ENCODE measurements at places on chromosomes 1 and 21.

DNA sequence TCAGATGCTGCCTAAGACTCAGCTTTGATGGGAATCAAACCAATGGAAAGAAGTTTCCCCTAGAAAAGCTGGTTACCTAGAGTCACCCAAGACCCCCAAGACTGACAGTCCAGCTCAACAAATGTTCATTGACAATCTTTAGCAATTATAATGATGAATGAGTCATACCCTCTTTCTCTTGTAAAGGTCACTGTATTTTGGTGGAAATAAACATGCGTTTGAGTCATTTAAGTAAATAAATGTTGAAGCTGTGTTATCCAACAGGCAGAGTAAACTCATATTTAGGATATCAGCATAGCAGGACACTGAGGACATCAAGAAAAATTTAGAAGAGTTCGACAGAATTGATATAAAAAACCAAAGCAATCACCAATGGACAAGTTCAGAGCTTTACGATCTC, 295.9 kb downstream of the RGS7 start:
- no peak for DNase-seq

GRCh38 chr1:111733183-111733991, 5.8 kb downstream of the INKA2 start:
- no peak for DNase-seq

DNA sequence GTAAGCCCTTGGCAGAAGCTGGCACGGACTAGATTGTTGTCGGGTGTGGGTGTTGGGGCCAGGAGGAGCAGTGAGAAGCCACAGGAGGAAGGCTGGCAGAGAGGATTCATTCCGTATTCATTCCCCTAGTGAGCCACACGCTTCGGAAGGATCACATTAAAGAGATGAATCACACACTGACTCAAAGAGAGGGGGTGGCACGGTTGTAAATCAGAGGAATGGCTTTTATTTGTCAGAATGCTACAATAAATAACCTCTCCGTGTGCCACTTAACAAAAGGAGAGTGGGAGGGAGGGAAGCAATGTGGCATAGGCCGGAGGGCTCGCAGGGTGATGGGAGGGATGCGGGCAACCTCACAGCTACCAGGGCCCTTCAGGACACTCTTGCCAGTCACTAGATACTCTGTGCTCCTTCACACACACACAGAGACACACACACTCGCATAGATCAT, 135.5 kb downstream of the HIVEP3 start:
- DNase-seq, result no peak

DNA sequence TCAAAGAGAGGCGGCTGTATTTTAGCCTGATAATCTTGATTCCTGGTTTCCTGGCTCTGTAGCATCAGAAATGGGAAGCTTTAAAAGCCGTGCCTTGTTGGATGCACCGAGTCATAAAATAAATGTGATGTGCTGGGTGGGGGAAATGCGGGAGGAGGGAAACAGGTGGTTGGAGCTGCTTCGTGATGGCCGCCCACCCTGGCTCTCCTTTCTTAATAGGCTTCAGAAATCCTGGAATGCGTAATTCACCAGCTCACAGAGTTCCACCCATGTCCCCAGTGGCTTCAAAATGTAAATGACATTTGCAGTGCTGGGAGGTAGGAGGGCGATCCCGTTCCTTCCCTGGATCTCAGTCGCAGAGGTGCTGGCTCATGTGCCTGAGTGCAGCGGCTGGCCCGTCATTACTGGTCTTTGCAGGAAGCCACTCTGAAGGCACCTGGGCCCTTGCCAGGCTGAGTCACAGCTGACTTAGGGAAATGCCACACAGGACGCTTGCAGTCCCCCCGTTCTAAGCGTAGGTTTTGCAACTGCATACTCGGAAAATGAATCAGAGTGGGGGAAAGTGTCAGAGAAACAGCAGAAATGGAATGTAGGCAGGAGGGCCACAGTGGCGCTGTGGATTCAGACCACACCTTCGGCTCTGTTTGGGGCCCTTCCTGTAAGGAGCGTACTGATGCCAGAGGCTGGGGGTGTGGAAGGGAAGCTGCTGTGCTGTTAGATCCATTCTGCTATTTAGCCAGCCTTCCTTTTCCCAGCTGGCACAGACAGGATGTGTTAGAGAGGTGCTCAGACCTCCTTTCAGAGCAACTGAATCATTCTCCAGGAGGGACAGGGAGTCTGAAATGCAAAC, 37.6 kb downstream of the GALNT2 start:
- DNase-seq, result no peak

GRCh38 chr1:6873298-6874015, 88.2 kb downstream of the CAMTA1 start:
- DNase-seq, result no peak

DNA sequence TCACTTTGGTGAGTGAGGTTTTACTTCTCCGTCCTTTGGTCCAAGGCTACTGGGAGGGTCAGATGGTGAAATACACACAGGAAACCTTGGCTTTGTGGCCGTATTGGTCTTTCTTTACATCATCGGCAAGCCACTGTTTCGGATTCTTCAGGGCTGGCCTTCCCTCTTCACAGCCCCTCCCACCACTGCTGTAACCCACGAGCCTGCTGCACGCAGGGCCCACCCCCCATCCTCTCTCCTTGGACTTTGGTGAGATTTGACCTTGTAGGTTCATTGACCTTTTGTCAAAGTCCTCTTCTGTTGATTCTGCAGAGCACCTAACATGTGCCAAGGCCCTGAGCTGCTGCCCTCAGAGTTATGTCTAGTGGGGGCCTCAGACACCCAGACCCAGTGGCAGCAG, 328.6 kb downstream of the CAMTA1 start:
- DNase-seq, result no peak

GRCh38 chr1:205046870-205047269, 3.9 kb downstream of the CNTN2 start:
- DNase-seq, result no peak

GRCh38 chr1:145918992-145919939, 749 bp upstream of the PEX11B start:
- no peak for DNase-seq

DNA sequence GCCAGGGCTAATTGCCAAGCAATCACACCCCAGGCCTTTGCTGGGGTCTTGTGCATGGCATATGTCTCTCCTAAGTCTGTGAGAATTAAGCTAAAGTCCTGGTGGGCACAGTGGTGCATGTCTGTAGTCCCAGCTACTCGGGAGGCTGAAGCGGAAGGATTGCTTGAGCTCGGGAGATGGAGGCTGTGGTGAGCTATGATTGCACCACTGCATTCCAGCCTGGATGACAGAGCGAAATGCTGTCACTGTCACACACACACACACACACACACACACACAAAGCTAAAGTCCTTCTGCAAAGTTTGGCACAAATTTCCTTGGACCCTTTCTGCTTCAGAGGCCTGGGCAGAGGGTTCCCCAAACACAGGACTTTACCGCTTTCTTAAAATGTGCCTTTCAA, 31.3 kb upstream of the DNAJC11 start:
- DNase-seq, result no peak

DNA sequence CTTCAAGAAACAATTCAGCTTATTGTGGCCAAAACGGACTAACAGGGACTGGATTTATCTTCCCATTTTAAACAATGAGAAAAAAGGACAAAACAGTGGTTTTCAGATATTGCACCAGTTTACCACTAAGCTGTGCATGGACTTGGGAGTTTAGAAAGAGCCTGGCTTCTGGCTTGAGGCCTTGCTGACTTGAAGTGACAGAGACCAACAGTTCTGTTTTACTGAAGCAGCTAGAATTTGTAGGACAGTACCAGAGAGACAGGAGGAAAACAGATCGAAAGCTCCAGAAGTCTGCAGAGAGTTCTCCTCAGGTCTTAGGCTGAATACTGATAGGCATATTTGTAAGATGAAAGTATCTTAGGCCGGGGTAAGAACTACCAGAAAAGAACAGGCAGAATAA, 20.5 kb downstream of the FCRL4 start:
- DNase-seq, result no peak

- no peak for DNase-seq
Measured at GRCh38 chr1:109388208-109388711, 9.5 kb downstream of the SORT1 start.

GRCh38 chr1:188735567-188735966, 1742.1 kb downstream of the BRINP3 start:
- DNase-seq, result no peak

All from D721Med (cell line).